GM23248 (cell line): ENCODE measurements at places on chromosomes 6 and 20.

DNA sequence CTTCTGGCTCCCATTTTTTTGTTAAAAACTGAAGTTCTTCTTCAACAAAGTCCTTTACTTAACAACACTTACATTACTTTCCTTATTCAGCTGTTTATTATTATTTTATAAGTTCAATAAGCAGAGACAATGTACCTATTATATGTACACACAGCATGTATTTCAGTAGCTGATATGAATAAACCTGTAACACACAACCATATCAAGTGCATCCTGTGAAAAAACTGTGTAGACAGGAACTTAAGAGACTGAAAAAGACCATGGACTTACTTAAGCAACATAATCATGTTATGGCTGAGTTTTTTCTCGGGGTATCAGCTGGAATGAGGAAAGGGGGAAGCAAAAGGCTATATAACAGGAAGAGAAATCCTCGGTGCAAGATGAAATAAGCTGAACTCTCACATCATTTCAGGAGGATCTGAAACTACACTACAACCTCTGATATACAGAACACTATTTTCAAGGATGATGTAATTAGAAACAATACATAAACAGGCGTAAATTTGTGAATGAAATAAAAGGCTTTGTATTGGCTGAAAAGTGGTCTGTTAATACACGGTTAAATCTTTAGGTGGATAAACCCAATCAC lies 70.9 kb downstream of the REV3L start:
- DNase-seq = no peak

DNA sequence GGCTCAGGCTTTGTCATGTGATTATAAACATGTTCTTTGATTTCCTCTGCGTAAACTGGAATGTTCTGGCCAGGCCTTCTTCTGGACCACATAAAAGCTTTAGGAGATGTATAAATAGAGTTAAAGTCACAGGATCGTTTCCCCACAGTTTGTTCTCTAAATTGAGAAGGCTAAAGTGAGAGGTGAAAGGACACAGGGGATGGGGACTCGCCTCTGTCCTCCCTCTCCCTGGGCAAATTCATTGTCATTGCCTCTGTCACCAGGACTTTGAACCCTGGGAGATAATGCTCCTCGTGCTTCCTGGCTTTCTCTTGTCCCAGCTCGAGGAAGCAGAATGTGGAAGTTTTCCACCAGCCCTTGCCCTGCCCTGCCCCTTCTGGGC lies 20.3 kb upstream of the ZFAND3 start:
- DNase-seq = no peak

DNA sequence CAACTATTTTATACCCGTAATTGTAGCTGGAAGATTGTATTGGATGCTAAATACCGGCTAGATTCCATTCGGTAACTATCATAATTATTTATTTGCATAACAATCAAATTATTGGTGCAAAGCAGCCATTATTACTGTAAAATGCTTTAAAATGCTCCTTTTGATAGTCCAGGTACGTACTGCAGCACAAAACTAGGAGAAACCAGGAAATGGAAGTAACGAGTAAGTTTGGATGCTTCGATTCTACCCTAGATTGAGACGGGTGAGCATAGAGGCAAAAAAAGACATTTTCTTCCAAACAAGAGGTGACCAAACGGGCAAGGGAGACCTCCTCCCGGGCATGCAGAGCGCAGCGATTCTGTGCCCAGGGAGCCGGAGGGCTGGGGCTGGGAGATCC lies 469 bp upstream of the XRN2 start:
- no peak for DNase-seq

GRCh38 chr20:38021087-38021772 lies 12.0 kb downstream of the TTI1 start:
- DNase-seq = peak; percentile 11

DNA sequence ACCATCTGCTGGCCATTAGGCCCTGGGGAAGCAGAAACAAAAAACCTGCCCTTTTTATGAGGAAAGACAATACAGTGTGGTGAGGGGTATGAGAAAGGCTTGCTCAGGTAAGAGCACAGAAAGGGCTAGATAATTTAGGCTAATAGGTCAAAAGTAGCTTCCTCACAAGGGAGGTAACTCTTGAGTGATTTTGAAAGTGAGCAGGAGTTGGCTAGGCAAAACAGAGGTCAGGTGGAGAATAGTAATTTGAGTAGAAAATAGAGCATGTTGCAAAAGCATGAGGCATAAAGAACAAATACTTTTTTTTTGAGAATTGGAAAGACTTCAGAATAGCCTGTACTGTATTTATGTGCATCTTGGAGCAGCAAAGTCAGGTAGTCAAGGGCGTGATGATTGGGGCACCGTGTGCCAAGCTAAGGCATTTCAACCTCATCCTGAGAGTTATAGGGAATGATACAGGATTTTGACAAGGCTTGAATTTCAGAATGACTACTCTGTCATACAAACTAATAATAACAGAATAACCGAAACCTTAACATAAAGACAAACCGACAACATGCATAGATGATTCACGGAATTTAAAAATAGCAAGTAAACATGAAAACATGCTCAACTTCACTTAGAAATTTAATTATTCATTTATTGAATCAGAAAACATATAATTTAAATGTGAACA lies 123.0 kb upstream of the ENPP5 start:
- DNase-seq = no peak

DNA sequence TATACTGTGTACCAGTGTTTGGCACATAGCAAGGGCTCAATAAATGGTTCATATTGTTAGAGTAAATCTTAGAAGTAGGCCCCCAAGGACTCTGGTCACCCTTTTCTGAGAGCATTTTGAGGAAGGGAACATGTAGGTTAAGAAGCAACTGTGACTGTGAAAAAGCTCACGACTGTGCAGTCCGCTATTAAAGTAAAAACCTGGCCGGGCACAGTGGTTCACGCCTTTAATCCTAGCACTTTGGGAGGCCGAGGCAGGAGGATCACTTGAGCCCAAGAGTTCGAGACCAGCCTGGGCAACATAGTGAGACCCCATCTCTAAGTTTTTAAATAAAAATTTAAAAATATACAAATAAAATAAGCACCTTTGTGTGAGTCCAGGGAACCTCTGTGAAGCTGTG lies 5.0 kb downstream of the ZDHHC14 start:
- no peak for DNase-seq

DNA sequence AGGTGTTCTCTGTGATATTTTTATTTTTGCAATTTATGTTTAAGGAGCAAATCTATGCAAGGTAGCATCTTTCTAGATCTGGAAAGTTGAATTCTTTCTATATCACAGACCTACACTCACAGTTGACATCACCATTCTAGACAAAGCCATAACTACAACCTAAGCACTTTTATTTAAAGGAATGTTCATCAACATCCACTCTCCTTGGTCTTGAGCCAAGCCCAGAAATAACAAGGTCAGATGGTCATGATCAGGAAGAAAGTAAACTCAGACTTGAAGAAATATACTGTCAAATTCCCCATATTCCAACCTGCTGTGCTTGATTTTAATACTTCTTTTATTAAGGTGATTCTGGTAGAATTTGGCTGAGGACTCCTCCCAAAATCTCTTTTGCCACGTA lies 32.2 kb downstream of the MMUT start:
- no peak for DNase-seq

GRCh38 chr6:54747955-54748354 lies 98.6 kb upstream of the FAM83B start:
- DNase-seq = no peak

GRCh38 chr6:108618623-108619152 lies 58.0 kb downstream of the FOXO3 start:
- DNase-seq = no peak

- DNase-seq = peak; percentile 82
Observed at GRCh38 chr20:7038029-7038428, 270.5 kb downstream of the BMP2 start.

DNA sequence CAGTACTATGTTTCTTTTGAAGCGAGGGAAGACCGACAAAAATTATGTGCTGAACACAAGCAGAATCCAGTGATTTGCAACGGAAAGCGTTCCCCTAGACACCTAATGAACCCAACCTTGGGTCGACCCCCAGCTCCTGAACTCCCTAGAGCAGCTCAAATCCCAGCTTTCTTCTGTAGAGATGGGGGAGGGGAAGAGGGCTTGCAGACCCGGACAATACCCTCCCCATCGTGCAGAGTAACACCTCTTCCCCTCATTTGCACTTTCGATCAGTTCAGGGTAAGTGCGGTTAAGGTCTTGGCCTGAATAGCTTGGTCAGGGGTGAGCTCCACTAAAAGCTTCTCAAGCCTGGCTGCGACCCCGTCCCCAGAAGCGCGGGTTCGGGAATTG lies 404 bp downstream of the CEP162 start:
- DNase-seq = peak; percentile 30

DNA sequence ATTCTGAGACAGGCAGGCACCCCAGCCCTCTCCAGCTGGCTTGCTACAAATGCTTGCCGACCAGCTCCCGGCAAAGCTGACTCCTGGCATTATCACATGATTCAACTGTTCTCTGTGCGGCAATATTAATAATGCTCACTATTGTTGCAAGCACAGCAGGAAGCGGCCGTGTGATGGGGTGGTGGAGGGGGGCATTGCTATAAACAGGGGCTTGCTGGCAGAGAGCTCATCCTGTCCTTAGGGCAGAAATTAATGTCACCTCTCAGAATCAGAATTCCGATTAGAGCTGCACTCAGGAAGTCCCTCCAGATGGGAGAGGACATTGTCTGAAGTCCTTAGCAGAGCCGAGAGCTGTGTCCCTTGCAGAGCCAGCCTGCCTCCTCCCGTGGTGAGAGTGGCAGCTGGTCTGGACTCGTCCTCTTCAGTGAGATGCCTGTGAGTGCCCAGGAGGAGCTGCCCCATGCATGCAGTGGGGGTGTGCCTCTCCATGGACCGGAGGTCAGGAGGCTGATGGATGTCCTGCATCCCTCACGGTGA lies 162.5 kb downstream of the CDH4 start:
- no peak for DNase-seq

DNA sequence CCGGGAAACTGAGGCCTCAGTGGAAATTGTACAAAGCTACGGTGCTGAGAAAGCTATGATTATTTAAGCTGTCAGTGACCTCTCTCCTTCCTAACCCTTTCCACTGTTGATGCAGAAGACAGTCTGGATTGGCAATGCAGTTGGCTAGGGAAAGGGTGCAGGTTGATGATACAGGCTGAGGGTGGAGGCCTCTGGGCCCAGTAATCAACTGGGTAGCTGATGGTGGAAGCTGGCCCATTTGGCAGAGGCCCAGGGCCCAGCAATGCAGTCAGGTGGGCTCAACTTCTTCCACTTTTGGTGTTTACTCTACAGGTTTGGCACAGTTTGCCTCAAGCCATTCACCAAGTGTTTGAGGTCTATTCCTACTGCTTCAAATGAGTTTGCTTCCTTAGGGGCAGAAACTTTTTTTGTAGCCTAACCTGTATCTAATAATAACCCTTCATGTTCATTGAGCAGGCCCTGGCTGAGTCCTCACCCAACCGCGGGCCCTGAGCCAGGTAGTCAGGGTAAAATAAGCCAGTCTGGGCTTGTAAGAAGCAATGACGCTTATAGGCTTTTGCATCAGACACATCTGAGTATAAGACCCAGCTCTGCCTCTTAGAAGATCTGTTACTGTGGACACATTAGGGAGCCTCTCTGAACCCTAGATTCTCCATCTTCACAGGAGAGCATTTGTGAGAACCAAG lies 12.1 kb downstream of the BCL2L1 start:
- DNase-seq = no peak

DNA sequence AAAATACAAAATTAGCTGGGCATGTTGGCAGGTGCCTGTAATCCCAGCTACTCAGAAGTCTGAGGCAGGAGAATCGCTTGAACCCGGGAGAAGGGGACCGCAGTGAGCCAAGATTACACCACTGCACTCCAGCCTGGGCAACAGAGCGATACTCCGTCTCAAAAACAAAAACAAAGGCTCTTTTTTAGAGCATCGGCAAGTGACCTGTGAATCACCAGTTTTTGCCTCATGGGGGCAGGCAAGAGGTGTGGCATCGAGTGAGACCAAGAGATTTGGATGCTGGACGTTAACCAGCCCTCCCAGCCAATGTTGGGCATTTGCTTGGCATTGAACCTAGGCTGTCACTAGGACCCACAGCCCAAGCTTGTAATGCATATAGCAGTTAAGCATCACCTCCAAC lies 14.6 kb upstream of the CDK5RAP1 start:
- peak; percentile 67 for DNase-seq

DNA sequence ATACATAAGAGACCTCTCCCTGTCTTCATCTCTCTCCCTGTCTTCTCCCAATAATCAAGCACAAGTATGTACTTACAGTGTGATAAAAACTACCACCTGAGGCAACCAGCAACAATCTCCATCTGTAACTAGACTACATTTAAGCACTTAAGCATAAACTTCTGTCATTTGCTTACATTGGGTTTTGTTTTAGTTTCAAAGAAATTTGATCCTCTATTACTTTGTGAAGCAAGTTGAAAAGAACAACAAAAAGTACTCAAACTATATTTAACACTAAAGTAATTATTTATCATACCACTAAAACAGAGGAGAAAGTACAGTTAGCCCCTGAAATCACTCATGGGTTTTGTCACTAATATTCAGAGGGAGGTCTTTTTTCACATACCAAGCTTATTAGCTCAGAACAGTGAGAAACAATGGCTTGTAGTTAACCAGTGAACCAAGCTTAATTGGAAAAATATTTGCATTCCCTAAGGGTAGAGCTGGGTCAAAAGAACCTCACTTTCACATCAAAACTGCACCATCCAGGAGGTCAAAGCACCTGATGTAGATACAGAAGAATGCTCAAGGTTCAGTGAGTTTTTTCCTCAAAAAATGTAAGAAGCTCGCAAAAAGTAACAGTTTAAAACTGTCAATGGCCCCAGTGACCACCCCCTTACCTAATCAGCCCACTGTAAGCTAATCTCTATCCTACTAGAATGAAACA lies 34.1 kb downstream of the DCDC2 start:
- peak; percentile 23 for DNase-seq

DNA sequence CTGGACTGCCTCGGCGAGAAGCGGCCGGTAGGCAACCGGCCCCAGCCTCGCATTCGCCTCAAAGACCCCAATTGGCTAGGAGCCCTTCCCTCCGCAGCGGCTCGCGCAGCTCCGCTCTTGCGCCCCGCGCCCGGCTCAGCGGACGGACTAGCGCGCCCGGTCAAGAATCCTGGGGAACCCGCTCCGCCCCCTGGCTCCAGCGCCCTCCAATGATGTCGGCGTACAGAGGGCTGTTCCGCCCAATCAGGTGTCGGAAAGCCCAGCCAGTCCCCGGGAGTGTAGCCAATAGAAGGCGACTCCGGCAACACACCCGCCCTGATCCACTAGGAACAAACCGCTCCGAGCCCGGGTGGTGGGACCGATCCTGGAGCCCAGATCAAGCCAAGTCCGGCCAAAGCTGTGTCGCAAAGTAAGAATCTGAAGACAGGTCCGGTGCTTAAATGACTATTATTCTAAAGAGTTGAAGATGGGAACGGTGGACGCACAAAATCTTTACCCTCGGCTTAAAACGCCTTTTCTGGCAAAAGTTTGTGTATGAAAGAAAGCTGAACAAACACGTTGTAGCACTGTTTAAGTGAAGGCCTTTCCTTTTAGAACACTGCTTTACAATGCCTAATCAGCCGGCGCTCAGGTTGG lies 132.2 kb downstream of the OGFRL1 start:
- DNase-seq = peak; percentile 99

- DNase-seq = no peak
Observed at GRCh38 chr6:137673603-137674002, 179.4 kb upstream of the OLIG3 start.
